ENCODE measurements at places on chromosomes 2 and 18.

GRCh38 chr2:66724241-66724640 lies 289.3 kb downstream of the MEIS1 start:
- no peak for DNase-seq

GRCh38 chr18:60082282-60082681 lies 182.5 kb downstream of the PMAIP1 start:
- no peak for DNase-seq

- DNase-seq, result no peak
Measured at GRCh38 chr2:237251986-237252385, 162.0 kb downstream of the COL6A3 start.

DNA sequence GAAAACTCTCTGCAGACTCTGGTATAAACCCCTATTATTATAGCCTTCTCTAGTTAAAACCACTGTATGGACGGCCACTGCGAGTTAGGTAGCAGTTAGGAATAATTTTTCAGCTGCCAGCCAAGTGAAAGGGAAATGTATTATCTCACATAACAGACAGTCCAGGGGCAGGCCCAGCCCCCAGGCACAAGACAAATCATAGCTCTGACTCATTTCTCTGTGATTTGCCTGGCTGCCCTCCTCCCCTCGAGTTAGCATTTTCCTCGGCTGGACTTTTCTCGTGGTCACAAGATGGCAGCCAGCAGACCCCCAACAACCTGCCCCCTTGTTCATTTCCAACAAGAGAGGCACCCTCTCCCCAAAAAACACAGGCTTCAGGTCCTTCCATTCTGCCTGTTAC lies 10.5 kb downstream of the VIT start:
- no peak for DNase-seq

- DNase-seq, result no peak
Measured at GRCh38 chr2:129404000-129404685, 575.3 kb upstream of the RAB6C start.

GRCh38 chr2:10867692-10868420 lies 43.9 kb upstream of the KCNF1 start:
- no peak for DNase-seq

GRCh38 chr2:121530212-121530705 lies 421 bp upstream of the RNU4ATAC start:
- peak; percentile 59 for DNase-seq

- no peak for DNase-seq
Measured at GRCh38 chr2:37898448-37898847, 26.6 kb upstream of the RMDN2 start.

GRCh38 chr2:221467610-221468009 lies 104.5 kb downstream of the EPHA4 start:
- no peak for DNase-seq

GRCh38 chr18:35047697-35048292 lies 6.6 kb downstream of the MAPRE2 start:
- DNase-seq, result no peak

- DNase-seq, result no peak
Measured at GRCh38 chr2:7973801-7974480, 707.9 kb upstream of the ID2 start.

DNA sequence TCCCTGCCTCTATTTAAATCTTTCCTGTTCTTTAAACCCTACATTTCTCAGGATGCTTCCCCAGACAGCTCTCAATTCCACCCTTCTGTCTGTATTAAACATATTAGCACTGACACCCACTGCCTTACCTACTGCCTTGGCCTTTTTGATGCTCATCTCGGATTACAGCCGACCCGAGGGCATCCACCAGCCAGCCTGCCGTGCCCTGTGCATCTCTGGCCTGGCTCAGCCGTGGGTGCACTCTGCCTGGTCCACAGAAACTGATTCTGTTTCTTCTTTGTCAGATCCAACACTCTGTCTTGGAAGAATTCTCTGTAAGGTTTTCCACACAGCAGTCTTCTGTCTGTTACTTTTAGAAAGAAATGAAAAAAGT lies 27.2 kb downstream of the TANC1 start:
- no peak for DNase-seq

- no peak for DNase-seq
Measured at GRCh38 chr2:157822533-157822932, 53.6 kb downstream of the ACVR1 start.

DNA sequence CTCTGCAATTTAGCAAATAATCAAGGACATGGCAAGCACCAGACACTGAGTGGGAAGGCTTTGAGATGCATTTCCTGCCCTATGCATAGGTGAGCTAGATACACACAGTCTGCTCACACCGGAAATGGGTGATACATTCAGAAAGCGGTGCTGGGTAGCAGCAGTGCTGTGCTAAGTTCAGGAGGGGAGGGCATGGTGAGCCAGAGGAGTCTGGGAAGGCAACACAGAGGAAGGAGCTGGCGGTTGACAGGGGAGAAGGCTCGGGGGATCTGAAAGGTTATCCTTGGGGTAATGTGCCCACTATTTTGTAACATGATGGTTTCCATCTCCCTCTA lies 57.4 kb upstream of the EPAS1 start:
- DNase-seq, result no peak

DNA sequence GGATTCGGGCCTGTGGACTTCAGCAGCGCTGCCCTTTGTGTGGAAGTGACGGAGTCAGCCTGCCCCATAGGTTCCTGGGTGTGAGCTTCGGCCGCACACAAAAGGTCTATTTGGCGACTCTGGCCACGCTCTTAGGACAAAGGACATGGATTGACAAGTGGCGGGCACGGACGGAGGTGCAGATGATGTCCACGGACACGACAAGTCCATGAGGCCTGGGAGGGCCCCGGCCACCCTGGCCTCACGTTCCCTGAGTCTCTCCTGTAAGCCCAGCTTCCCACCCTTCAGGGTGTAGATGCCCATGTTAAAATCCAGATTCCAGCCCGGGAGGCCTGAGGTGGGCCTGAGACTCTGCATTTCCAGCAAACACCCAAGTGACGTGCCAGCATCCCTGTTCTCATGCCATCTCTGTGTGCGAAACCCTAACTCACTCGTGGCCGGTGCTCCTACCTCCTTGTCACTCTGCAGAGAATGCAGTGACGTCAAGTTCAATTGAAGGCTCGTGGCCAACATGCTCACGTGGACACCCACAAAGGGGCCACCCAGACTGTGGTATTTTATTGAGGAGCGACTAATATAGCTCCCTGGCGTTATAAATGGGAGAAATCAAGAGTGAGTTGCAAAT lies 111.7 kb downstream of the RTP5 start:
- DNase-seq, result no peak

DNA sequence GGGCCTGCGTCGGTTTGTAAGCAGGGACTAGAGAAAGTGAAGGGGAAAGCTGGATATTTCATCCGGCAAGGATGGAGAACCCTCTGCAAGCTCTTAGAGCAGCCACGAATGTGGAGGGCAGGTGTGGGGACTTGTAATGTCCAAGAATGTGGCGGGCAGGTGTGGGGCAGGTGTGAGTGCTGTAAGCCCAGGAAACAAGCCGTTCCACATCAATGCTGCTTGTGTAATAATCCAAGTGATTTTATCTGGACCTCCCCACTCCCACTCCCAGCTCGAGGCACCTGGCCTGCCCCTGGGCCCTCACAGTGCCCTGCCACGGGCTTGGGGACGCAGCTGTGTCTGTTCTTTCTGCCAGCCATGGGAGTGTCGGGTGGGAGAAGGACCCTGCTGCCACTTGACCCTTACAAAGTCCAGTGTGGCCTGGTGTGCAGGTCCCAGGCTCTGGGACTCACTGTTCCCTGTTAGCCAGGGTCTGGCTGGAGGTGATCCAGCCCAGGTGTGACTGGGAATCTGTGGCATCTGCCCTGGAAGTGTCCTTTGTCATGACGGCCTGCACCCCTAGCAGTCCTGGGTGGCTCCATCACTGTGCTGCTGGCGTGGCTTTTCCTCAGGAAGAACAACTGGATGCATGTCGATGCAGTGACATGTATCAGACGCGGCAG lies 42.8 kb downstream of the SOX11 start:
- DNase-seq, result no peak

DNA sequence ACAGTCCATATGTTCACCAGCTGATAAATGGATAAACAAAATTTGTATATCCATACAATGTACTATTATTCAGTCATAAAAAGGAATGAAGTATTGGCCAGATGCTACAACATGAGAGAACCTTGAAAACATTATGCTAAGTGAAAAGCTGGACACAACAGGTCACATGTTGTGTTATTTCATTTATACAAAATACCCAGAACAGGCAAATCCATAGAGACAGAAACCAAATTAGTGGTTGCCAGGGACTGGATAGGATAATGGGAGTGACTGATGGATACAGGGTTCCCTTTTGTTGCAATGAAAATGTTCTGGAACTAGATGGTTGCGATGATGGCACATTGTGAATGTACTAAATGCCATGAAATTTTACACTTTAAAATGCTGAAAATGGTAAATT lies 10.2 kb upstream of the PCARE start:
- DNase-seq, result no peak

DNA sequence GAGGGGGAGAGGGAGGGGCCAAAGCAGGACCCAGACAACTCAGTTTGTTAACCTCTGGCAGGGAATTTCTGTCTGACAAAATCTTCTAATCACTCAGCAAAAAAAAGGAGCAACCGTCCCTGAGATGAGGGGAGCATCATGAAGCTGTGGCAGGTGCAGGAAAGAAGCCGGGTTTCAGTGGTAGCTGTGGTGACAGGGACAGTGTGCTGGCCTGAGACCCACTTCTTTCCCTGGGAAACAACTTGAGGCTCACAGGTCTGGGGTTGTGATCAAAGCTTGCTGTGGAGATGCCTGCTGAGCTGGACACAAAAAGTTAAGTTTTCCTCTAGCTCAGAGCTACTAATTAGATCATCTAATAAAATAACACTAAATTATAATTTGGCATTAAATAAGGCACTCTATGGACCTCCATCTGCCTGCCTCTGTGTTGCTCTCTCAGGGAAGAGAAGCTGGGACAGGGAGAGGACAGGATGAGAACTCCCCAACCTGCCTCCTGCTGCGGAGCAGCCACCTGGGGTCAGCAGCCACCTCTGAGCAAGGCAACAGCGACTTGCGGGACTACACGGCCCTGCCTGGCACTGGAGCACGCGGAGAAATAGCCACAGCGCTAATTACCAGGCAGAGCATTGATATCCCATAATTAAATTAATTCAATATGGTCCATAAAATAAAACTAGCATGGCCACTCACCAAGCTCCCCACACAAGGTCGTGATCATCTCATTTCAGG lies 104.6 kb upstream of the TEX51 start:
- DNase-seq, result no peak

All from activated CD8-positive, alpha-beta memory T cell treated with anti-CD3 and anti-CD28 coated beads for 48 hours (primary cell).